Adipocyte (in vitro differentiated cells): ENCODE measurements at places on chromosomes 12 and 14.

DNA sequence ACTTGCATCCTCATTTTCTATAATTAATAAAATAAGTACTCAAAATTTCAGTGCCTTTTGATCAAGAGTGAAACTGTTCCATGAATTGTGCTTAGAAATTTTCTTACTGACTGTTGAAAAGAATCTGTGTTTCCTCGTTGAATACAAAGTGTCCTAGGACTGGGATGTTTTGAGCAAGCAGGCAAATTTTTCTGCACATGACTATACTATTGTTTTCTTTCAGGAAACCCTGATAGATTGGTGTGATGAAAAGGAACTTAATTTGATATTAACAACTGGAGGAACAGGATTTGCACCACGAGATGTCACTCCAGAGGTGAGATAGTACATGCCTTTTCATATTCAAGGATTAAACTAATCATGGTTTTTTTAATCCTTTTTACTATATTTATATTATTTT, 316.3 kb downstream of the GPHN start:
- no peak for DNase-seq

DNA sequence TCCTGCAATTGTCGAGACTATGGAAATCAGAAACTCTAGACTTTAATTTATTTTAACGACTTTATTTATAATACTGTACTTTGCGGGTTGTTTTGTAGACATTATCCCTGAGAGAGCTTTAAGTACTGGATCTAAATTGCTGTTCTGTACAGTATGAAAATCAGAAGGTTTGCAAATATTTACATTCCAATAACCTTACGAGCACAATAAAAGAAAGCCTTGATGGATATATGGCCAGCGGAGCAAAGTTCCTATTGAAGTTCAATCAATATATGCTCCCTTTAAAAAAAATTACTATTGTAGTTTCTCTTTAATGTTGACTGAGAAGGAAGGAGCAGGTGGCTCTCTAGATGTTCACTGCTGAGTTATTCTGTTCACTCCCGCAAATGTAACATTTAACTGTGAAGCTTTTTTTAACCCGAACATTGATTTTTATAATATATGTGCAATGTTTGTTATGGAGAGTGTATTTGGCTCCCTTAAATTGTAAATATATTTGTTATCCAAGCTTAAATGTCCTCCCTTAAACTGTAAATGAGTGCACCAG, 235.3 kb downstream of the PLCZ1 start:
- DNase-seq = no peak

GRCh38 chr12:64493513-64493912, 41.6 kb downstream of the TBK1 start:
- no peak for DNase-seq

- no peak for DNase-seq
Measured at GRCh38 chr12:7206691-7207090, 17.2 kb downstream of the PEX5 start.

GRCh38 chr14:35533357-35534207, at the start of gene INSM2:
Gene INSM2 (plus strand): TSS chr14:35534164. CDS start chr14:35534253, 89 bp downstream.
- DNase-seq = peak; percentile 70

DNA sequence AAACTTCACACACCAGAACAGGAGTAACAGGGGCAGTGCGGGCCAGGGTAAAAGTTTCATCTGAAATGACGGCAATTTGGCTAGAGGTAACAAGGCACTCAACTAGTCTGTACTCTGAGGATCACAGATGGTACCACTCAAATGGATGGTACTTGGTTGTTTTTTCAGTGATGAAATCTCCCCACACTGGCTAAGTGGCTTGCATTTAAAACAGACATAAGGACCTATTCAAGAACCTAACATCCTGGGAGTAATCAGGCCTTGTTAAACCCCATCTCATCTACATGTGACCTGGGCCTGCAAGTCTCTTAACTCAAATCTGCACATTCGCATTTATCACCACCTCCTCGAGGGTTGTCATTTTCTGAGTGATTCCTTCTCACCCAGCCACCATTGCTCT, 90.8 kb downstream of the PRKAB1 start:
- no peak for DNase-seq

GRCh38 chr14:51750542-51750941, 98.8 kb downstream of the FRMD6 start:
- DNase-seq = no peak
